Suprapubic skin (tissue), 4 donors: ENCODE measurements at places on chromosomes 12 and 14.

DNA sequence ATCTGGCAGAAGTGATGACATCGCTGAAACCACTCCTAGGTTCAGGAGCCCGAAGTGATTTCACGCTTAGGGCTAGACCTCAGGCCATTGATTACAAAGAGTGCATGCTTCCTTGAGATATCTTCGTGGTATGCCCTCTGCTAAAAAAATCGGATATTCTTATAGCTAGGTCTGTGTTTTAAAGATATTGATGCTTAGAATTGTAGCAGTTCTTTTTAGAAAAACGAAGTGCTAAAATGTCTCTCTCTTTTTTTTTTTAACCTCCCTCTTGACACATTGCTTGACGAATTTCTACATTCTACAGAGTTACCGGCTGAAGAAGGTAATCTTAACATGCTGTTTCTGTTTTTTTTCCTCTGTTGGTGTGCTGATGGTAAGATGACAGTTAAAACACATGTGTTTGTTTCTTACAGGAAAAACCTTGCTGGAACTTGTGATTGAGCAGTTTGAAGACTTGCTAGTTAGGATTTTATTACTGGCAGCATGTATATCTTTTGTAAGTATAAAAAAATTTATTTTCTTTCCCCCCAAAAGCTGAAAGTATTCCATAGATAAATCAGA, 1.3 kb downstream of the ATP2A2 start:
- DNase-seq: no peak

GRCh38 chr14:54803926-54804537, 98.6 kb downstream of the GCH1 start:
- no peak for DNase-seq

- no peak for DNase-seq
Measured at GRCh38 chr14:74299061-74299545, 3.6 kb downstream of the ABCD4 start.

GRCh38 chr12:14802721-14803010, 612 bp downstream of the WBP11 start:
- DNase-seq: no peak

DNA sequence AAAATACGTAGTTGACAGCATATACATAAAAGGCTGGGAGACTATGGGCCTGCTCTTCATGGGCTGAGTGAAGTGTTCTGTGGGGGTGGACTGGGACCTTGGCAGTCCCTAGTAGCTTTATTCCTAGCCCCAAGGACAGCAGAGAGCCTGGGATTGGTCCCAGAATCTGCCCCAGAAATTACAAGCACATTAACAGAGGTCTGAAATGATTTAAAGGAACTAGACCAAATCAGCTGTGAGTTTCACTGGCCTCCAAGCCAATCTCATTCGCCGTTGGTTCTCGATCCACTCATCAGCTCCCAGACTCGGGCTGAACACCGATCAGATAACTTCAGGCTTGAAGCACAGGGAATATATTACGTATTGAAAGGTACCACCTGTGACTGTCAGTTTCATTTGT, 77.0 kb upstream of the PSMC1 start:
- DNase-seq: no peak

GRCh38 chr14:104360501-104360900, 219.1 kb upstream of the C14orf180 start:
- peak; percentile 64 for DNase-seq
